ENCODE measurements at places on chromosomes 4 and X.
A peak's percentile ranks its signal among the peaks of the same experiment; 100 is the strongest.

- DNase-seq: no peak
Measured at GRCh38 chrX:73863852-73864251, 300.9 kb downstream of the CHIC1 start.

GRCh38 chrX:153499341-153499740 lies 4.6 kb downstream of the BGN start:
- DNase-seq: no peak

GRCh38 chrX:45347877-45348276 lies 147.2 kb upstream of the DIPK2B start:
- DNase-seq: no peak

GRCh38 chrX:150833454-150834056 lies 64.9 kb downstream of the CD99L2 start:
- DNase-seq: no peak

GRCh38 chrX:139851730-139852129 lies 81.1 kb downstream of the ATP11C start:
- DNase-seq: no peak

DNA sequence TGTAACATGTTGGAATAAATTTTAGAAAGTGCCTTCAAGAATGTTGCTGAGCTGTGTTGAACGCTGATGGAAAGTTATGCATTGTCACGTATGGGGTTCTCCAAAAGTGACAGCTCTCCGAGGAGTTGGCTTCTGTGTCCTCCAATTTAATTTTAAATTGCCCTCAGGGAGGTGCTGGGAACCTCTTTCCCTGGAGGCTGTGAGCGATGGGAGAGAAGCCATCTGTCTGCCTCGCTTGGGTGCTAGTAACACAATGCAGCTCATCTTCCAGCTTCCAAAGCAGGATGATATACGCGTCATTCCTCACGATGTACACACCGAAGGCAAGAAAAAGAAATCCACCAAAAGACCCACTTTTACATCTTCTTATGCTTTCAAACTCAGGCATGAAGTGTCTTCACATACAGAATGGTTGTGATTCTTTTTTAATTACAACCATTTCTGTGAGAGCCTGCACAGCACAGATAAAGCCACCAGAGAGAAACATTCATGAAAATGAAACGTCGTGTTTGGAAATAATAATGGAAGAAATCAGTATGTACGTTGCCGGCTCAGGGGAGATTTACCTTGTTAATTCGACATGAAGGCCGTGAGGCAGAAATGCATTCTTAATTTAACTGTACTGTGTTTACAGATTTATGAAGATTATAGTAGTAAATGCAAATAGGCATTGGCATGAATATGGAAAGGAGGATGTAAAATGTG lies 218.9 kb downstream of the ASMT start:
- no peak for DNase-seq

GRCh38 chr4:8409264-8410065 lies 31.1 kb downstream of the ACOX3 start:
- no peak for DNase-seq

DNA sequence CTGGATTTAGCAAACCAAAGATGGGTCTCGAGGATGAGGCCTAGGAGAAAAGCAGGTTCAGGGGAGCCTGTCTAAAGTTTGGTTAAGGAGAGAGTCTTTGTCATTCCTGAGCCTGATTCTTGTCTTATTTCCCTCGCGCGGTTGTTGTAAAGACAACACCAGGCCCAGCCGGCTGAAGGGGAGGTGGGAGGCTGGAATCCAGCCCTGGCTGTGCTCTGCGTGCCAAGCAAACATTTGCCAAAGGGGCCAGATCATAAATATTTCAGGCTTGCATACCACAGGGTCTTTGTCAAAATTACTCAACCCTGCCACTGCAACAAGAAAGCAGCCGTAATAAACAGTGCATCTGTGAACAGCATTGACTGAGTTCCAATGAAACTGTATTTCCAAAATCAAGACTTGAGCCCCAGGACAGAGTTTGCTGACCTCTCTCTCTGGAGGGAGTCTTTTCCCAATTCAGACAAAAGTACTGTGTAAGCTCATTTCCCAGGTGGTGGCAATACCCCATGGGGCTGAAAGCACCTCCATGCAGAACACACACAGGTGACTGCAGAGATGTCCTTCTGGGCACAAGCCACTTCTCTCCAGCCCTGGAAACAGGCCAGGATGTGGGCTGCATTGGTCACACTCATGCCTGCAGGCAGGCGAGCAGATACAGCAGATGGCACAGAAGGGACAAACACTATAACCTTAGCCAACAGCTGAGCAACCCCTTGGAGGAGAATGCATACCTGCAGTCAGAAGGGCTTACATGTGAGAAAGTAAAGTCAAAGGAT lies 320.3 kb downstream of the STK32B start:
- no peak for DNase-seq

DNA sequence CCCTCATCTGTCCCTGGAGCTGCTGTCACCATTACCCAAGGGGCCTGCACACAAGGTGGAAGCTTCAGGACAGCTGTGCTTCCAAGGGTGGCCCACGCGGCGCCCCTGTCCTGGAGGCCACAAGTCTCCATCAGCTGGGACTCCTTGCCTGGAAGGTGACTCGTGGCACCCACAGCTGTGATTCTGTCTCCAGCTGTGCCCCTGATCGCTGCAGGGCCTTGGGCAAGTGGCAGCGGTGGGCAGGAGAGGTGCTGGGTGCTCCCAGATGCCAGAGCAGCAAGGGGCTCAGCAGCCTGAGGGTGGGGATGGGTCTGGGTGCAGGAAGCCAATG lies 9.0 kb upstream of the DUSP9 start:
- DNase-seq: no peak

DNA sequence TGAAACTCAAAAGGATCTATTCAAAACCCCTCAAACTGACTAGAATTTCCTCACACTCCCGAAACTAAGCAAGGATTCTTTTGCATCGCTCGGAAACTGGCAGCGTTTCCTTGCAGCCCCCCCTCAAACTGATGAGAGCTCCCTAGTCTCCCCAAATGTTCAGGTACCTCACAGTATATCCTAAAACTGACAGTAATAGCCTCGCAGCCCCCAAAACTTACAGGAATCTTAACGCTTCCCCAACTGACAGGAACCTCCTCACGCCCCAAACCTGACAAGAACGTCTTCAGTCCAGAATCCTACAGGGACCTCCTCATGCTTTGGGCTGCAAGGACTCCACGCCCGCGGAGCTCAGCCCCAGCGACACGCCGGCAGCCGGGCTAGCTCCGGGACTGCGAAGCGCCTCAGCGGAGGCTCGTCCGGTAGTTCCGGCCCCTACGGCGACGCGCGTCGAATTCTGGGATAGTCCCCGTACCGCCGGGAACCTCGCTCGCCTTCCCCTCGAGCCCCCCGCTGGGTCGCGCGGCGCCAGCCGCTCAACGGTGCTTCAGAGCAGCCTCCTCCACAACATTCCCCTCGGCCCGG lies 640 bp downstream of the PHF8 start:
- DNase-seq: peak; percentile 2

DNA sequence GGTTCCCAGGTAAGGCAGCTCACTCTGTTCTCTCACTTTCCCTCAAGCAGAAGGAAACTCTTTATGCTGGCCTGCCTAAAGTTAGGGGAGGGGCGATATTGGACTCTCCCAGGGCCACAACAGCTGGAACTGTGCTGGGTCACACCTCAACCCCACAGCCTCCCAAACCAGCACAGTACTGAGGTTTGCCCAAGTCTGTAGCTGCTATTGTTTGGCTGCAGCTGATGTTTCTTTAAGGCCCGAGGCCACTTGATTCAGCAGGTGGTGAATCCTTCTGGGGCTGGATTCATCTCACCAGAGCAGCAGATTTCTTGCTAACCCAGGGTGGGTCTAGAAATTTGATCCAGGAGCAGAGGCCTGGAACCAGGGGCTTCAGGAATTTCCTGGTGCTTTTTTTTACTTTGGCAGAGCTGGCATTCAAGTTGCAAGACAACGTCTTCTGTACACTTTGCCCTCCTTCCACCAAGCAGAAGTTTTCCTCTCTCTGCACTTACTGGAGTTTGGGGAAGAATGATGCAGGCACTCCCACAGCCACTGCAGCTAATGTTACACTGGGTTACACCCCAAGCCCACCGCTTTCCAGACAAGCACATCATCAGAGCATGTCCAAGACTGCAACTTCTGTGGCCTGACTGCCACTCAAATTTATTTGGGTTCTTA lies 544.7 kb upstream of the NDST4 start:
- no peak for DNase-seq

GRCh38 chr4:127446427-127446885 lies 186.3 kb upstream of the INTU start:
- DNase-seq: no peak

DNA sequence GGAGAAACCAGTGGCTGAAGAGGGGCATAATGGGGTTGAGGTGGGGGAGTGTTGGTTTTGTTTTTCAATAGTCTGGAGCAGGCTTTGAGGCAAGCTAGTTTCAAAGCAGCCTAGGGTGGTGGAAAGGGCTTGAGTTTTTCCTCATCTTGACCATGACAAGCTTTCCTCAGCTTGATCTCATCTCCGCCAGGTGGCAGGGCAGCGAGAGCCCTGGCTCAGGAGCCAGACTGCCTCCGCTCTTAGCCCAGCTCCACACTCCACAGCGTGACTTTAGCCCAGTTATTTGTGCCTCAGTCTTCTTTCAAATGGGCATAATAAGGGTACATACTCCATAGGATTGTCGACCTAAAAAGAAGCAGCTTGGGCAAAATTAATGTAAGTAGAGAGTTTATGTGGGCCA lies 29.9 kb upstream of the SOWAHD start:
- no peak for DNase-seq

DNA sequence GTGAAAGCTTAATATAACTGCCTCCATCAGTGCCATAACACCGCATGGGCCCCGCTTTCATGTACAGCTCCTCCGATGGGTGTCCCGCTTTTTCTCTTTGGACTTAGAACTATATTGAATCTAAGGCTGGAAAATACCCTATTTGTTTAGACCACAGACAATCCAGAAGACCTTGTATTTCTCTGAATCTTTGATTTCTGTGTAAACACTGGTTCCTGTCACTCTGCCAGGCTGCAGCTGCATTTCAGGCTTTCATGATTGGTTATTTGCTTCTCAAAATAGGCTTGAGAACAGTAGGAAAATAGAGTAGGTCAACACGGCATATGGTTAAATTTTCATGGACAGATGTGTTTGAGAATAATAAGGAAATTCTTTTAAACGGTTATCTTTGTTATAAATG lies 80.0 kb downstream of the NWD2 start:
- no peak for DNase-seq

- DNase-seq: no peak
Measured at GRCh38 chr4:165118256-165118909, 5.7 kb upstream of the TMEM192 start.

DNA sequence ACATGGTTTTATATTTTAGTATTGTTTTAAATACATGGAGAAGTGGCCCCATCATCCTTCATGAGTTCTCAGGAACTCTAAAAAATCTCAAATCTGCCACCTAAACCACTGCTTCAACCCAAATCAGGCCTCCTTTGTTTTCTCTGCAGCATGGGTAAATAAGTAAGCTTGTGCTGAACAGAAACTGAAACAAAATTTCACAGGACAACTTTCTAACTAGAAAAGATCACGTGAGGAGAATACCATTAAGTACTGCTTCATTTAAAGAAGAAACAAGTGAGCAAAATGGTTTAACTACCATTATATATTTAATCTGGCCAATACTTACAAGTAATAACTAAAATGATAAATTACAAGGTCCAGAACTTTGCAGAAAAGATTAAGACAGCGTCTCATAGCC lies 2.5 kb downstream of the ARAP2 start:
- no peak for DNase-seq

- no peak for DNase-seq
Measured at GRCh38 chr4:2831611-2832308, 11.9 kb upstream of the ADD1 start.

GRCh38 chr4:153005899-153006381 lies 69.8 kb downstream of the FHDC1 start:
- DNase-seq: no peak

GRCh38 chr4:56743550-56743949 lies 62.5 kb upstream of the HOPX start:
- DNase-seq: no peak

- no peak for DNase-seq
Measured at GRCh38 chr4:149988087-149988410, 90.2 kb upstream of the DCLK2 start.

GRCh38 chr4:162891788-162892707 lies 274.6 kb downstream of the NAF1 start:
- DNase-seq: no peak

GRCh38 chr4:142743121-142743825 lies 102.8 kb downstream of the INPP4B start:
- no peak for DNase-seq

GRCh38 chr4:56698329-56698728 lies 17.2 kb upstream of the HOPX start:
- no peak for DNase-seq

DNA sequence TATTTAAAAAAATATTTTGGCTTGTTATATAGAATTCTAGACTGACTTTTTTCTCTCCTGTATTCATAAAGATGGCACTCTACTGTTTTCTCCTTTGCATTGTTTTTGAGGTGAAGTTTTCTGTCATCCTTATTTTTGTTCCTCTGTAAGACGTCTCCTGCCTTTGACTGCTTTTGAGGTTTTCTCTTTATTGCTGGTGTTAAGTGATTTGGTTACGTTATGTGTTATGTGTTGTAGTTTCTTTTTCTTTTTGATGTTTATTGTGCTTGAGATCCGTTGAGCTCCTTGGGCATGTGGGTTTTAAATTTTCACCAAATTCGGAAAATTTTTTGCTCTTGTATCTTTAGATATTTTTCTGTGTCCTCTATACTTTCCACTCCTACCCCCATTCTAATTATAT lies 50.0 kb downstream of the KDM6A start:
- DNase-seq: no peak

DNA sequence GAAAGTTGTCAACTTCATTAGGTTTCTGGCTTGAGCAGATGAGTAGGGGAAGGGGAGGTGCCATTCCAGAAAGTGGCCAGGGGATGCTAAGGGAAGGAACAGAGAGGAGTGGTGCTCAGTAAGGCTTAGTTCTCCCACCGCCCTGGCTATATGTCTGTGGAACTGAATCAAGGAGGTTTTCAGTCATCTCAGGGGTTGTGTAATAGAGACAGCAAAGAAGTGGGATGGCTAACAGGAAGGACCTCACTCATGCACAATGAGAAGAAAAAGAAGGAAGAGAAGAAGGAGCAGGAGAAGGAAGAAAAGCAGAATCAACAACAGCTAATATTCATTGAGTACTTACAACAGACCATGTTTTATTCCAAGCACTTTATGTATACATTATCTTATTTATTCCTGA lies 368.7 kb downstream of the MID1IP1 start:
- no peak for DNase-seq

DNA sequence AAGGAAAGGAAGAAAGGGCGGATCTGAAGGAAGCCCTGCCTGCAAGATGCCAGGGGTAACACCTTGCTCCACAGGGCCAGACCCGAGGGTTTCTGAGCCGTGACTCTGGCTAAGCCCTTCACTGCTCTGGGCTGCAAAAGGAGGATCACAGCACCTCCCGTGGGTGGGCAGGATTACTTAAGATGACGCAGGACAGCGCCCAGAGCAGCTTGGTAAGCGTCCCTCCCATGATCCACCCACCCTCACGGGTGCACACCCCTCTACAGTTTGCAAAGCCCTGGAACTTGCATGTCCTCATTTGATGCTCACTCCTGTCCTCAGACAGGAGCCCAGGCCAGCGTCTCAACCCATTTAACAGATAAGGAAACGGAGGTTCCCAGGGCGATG lies 64.9 kb downstream of the CRMP1 start:
- no peak for DNase-seq
